ENCODE measurements at places on chromosomes 1 and 21.

- peak; percentile 1 for DNase-seq
Observed at GRCh38 chr1:248373761-248374160, 1.8 kb upstream of the OR2T6 start.

GRCh38 chr1:214027498-214027897 is 39.7 kb downstream of the PROX1 start:
- no peak for DNase-seq

DNA sequence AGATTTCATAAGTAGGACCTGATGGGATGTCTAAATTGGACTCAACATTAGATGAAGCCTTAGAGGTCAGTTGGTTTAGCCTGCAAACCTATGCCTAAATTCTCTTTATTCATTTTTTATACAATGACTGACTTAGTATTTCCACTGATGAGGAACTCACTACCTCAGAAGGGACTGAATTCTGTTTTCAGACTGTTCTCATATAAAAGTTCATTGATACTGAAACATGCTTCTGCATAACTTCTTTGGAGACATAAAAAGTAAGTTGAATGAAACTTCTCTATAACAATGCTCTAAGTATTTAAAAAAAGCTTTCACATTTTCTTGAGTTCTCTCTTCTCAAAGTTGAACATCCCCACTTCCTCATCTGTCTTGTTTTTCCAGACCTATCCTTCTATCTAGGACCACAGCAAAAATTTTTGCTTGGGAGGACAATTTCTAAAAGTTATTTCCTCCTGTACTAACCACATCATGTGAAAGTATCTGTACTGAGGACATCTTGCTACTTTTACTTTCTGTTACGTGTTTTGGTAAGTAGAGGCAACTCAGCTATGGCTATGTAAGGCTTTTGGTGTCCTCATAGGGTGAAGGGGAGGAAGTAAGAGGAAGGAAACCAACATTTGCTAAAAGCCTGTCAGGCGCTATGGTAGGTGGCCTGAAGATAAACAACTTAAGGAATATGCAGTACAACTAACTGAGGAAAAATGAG is 64.1 kb downstream of the USP24 start:
- no peak for DNase-seq

DNA sequence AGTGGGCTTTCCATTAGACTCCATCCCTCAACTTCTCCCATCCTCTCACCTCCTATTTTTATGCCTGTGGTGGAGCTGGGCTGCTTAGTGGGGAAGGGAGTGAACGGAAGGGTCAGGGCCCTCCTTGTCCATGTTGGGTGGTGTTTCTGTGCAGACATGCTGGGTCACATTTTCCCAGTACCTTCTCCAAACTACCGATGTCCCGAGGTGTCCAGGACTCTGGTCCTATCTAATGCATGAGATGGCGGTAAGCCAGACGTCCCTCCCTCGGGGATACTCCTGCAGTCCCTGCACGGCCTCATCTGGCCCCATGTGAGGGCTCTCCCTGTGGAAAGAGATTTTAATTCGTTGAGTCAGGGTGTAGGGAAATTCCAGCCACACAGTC is 61.0 kb downstream of the OBSCN start:
- no peak for DNase-seq

- DNase-seq = no peak
Observed at GRCh38 chr1:7106442-7107108, 321.3 kb downstream of the CAMTA1 start.

- DNase-seq = no peak
Observed at GRCh38 chr1:65431111-65431705, 10.7 kb downstream of the LEPR start.

DNA sequence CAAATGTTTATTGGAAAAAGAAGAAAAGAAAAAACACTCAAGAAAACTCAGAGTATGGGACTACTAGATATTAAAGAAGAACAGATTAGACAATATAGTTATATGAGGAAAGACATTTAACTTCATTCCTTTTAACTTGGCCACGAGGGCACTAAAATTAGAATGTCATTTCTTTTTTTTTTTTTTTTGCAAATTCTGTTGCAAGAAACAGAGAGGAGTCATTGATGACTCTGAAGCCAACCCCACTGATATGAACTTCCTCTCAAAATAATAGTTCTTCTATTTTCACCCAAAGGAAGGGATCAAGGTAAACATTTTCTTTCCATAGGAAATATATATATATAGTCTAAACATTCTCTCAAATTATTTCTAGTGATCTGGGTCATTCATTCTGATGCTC is 24.6 kb upstream of the PEX19 start:
- no peak for DNase-seq

- DNase-seq = no peak
Observed at GRCh38 chr1:230159580-230159979, 92.5 kb downstream of the GALNT2 start.

Data from Caki2 (cell line).